ENCODE measurements at places on chromosomes 16 and 17.

DNA sequence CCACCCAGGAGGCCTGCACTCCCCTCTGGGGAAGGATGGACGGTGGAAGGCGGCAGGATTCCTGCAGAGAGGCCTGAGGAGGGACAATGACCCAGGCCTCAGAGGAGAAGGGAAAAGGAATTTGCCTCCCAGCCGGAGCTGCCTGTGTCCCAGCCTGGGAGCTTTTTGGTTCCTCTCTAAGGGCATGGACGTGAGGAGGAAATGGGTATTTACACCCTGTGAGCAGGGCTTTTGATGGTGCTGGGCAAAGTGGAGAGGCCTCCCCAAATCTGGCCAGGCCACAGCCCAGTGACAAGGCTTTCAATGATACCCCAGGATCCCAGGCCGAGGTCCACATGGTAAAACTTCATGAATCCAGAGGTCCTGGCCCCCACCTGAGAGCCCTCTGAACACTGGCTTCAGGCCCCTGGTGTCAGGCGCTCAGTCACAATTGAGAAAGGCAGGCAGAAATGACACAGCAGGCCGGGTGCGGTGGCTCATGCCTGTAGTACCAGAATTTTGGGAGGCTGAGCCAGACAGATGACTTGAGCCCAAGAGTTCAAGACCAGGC lies 56.0 kb upstream of the DOC2B start:
- no peak for DNase-seq

GRCh38 chr17:4919511-4920047 lies 12.5 kb upstream of the GP1BA start:
- no peak for DNase-seq

DNA sequence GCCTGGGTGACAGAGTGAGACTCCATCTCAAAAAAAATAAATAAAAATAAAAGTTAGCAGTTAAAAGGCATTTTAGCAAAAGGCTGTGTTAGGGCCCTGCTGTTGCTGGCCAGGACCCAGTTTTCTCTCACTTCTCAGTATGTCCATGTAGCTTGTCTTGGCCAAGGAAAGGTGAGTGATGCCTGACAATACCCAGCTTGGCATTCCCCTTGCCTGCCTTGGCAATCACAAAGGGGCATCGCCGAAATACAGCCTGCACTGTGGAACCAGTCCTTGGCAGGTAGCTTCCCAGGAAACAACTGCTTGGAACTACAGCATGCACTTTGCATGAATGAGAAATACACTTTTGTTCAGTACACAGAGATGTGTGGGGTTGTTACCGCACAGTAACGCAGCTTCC lies 61.7 kb downstream of the DNAH17 start:
- DNase-seq: no peak

DNA sequence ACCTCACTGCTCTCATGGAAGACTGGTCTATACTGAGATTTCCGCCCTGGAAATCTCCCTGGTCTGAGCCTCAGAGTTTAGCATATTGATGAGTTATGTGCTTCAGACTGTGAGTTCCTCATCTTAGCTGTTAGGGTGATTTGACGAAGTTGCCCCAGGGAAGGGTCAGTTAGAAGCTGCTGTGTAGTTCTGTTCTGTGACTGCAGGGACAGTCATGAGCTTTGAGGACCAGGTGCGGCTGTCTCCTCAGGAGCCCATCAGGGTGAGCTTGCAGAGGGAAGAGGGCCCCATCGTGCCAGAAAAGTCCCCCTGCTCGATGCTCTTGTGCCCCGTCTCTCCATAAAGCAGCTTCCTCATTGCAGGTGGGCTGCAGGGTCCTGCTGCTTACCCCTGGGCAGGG lies 28.3 kb upstream of the IL17C start:
- no peak for DNase-seq

DNA sequence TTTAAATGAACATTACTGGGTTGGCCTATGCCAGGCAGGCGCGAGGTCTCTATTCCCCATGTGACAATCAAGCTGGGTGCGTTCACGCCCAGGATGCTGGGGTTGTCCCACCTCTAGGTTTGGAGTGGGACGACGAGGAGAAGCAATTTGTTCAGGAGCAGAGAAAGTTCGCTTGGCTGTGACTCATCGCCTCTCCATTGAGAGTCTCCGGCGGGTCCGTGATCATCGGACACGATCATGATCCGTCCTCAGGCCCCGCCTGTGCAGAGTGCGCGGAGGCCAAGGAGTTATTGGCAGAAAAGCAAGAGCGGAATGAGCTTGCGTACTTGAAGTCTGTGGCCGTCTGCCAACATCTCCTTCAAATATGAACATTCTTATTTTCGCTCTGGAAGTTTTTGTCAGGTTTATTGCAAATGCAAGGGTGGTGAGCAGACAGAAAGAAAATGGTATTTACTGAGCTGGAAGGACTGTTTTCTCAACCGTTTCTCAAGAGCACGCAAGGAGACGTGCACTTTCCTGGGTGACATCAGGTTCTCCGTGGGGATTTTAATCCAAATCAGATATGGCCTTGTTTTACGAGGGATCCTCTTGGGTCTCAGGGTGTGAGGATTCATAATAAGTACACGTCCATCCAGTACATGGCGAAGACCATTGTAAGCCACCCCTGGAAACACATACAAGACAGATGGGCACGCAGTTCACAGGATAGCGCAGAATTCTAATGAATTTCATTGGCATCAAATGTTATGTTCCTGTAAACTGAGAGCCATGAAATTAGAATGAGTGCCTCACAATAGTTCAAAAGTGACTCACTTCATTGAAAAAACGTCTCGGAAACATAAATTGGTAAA lies 70.1 kb upstream of the CREBBP start:
- no peak for DNase-seq

GRCh38 chr16:57307365-57307764 lies 22.9 kb upstream of the PLLP start:
- DNase-seq: no peak

- DNase-seq: no peak
These were observed 438.1 kb downstream of the CA10 start for GRCh38 chr17:51720439-51720838.

- no peak for DNase-seq
These were observed 58.1 kb downstream of the MAP2K4 start for GRCh38 chr17:12078791-12079190.

DNA sequence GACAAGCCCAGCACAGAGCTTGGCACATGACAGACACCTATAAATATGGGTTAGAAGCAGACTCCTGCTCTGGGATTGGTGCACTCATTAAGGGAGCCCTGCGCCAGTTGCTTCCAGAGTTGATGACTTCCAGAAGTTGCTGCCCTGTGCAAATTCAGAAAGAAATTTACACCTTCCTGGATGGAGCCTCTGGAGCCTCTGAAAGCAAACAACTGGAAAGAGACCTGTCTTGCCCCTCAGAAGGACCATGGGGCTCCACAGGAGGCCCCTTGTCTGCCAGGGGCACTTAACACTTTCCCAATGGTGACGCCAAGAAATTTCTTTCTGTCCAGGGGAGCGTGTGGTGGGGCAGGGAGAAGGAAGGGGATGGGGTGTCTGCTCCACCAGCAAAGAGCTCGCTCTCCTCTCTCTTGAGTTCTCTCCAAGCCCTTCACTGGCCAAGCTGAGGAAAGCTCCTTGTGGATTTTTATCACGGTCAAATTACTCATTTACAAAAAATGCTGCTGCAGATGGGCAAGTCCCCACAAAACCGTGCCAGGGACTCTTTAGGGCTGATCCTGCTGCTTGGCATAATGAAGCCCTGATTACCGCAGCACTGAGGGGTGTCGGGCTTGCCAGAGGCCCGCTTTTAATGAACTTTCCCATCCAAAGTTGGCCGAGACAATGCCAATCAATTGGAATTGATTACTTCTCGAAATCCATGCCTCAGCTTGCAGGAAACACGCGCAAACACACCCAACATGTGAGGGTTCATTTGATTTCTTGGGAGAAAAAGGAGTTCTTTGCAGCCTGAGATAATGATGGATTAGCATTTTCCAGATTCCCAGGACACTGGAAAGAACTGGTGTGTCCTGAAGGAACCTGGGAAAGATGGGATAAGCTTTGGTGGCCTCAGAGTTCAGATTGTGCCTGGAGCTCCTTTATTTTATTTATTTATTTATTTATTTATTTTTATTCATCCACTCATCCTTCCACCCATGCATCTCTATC lies 583.6 kb upstream of the CDH5 start:
- no peak for DNase-seq

DNA sequence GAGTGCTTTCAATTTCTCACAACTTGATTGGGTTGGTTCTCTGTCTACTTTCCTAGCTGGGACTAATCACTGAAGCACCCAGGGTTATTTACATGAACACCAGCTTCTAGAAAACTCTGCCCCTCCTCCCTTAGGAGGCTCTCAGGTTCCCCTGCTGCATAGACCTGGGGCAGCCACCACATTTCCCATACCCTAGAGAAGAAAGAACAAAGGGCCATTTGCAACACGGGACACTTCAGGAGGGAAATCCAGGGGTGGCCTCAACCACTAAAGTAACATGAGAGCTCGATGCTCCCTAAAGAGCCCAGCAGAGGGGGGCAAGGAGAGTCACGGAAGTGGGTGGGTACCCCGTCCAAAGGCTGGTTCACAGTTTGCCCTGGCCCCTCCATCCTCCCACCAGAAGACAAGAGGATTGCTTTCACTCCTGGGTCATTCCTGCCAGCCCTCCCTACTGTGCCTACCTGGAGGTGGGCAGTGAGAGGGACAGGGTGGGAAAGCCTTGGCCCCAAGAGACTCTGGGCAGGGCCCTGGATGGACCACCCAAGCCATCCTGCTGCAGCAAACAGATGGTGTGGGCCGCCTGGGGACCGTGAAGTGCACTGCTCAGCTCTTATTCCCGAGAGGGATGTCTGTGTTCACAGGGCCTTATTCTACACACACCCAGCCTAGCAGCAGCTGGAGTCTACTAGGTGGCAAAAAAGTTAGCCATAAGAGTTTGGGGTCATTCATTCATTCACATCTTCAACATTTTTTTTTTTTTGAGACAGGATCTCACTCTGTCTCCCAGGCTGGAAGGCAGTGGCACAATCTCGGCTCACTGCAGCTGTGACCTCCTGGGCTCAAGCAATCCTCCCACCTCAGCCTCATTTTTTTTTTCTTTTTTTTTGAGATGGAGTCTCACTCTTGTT lies 392.1 kb downstream of the SOX9 start:
- no peak for DNase-seq

DNA sequence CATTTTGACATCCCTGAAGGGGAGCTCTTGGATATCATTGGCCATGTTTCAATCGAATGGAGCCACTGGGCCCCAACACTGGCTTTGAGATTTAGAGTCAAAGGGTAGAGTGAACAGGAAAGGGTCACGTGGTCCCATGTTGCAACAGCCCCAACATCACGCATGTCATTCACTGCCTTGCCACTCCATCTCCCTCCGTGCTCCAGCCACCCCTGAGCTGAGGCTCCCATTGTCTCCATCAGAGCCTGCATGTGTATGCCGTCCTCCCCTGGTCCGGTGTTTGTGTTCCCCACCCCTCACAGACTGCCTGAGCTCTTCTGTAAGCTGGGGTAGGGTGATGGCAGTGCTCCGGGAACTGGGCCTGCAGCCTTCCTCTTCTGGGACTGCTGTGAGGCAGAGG lies 12.1 kb downstream of the NFE2L1 start:
- no peak for DNase-seq

DNA sequence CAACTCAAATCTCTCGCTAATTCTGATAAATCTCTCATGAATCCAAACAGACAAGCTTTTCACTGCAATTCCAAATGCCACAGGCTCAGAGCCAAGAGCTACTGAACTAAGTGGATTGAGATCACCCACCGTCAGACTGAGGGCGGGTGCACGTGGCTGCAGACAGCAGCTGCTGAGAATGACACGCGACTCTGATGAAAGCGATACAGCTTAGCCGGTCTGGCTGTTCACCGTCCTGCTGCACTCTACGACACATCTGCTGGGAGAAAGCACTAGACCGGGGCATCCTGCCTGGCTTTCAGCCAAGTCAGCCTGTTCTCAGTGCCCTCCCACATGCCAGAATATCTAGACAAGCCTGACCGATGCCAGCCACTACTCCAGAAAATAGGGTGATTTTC lies 42.6 kb downstream of the KLHDC4 start:
- no peak for DNase-seq

GRCh38 chr16:15950161-15950854 lies 892 bp downstream of the ABCC1 start:
- DNase-seq: no peak

DNA sequence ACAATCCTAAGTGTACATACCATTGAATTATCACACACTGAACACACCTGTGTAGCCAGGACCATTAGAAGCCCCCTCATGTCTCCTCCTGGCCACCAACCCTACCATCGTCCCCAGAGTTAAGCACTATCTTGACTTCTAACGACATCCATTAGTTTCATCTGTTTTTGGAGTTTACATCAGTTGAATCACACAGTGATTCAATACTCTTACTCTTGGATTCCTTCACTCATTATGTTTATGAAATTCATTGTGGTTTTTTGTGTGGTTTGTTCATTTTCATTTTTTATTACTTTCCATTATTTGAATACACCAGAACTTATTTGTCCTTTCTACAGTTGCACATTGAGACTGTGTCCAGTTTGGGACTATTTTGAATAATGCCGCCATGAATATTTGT lies 13.6 kb downstream of the DRC7 start:
- DNase-seq: no peak

DNA sequence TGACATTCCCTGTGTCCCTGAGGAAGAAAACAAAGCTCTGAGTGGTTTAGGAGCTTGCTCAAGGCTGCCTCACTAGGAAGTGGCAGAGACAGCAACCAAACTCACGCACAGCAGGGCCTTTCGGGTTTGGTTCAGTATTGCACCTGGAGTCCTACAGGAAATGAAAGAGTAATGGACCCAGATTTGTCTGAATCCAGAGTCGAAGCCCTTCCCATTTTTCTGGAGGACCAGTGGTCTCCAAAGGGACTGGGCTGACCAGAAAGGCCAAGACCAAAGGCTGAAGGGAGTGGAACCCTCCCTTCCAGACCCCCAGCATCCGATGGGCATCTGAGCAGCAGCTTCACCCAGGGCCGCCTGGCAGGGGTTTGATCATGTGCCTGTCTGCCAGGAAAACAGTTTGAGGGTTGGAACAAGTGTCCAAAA lies 85.5 kb upstream of the RPL38 start:
- no peak for DNase-seq

- no peak for DNase-seq
These were observed 25.6 kb upstream of the TAC4 start for GRCh38 chr17:49873466-49873865.

- no peak for DNase-seq
These were observed 13.5 kb upstream of the CBX8 start for GRCh38 chr17:79810130-79811010.

- no peak for DNase-seq
These were observed 28.0 kb downstream of the NFAT5 start for GRCh38 chr16:69593751-69594255.

- DNase-seq: no peak
These were observed 754 bp downstream of the RAB11FIP4 start for GRCh38 chr17:31392002-31392855.

GRCh38 chr16:67040906-67041305 lies 12.0 kb downstream of the CBFB start:
- no peak for DNase-seq

GRCh38 chr17:10099051-10099571 lies 99.3 kb downstream of the GAS7 start:
- no peak for DNase-seq

GRCh38 chr17:2560658-2561057 lies 32.8 kb upstream of the PAFAH1B1 start:
- no peak for DNase-seq

- no peak for DNase-seq
These were observed 311.5 kb upstream of the KCNJ16 start for GRCh38 chr17:69763503-69763902.

GRCh38 chr16:84315422-84315821 lies 20.7 kb downstream of the WFDC1 start:
- no peak for DNase-seq

All from stimulated activated CD8-positive, alpha-beta memory T cell treated with anti-CD3 and anti-CD28 coated beads, Interleukin-4, amount 100 ng/mL, for 1 hour (primary cell).